ENCODE measurements at places on chromosomes 1 and 21.
A peak's percentile ranks its signal among the peaks of the same experiment; 100 is the strongest.

DNA sequence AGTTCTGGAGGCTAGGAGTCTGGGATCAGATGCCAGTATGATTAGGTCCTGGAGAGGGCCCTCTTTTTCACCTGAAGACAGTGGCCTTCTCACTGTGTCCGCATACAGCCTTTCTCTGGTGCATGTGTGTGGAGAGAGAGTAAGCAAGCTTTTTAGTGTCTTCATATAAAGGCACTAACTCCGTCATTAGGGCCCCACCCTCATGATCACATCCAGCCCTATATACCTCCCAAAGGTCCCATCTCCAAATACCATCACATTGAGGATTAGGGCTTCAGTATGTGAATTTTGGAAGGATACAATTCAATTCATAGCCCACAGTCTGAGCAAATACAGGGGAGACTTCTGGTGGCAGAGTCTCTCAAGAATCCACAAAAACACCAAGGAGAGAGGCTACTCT is 176.6 kb downstream of the BACH1 start:
- DNase-seq, result no peak

GRCh38 chr1:197284325-197284724 is 16.3 kb downstream of the CRB1 start:
- DNase-seq, result no peak

DNA sequence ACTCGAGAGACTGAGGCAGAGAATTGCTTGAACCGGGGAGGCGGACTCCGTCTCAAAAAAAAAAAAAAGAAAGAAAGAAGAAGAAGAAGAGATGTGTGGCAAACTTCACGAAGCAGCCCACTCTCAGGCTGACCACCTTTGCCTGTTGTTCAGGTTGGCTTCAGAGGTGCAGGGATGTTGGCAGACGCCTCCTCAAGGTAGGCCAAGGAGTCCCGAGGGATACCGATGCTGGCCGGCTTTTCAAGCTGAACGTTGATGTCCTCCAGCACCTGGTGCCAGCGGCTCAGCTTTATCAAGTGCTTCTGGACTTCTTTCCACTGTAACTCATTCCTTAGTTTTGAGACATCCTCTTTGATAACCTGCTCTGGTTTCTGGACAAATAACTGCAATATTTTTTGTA is 243.8 kb upstream of the ADGRL2 start:
- no peak for DNase-seq

DNA sequence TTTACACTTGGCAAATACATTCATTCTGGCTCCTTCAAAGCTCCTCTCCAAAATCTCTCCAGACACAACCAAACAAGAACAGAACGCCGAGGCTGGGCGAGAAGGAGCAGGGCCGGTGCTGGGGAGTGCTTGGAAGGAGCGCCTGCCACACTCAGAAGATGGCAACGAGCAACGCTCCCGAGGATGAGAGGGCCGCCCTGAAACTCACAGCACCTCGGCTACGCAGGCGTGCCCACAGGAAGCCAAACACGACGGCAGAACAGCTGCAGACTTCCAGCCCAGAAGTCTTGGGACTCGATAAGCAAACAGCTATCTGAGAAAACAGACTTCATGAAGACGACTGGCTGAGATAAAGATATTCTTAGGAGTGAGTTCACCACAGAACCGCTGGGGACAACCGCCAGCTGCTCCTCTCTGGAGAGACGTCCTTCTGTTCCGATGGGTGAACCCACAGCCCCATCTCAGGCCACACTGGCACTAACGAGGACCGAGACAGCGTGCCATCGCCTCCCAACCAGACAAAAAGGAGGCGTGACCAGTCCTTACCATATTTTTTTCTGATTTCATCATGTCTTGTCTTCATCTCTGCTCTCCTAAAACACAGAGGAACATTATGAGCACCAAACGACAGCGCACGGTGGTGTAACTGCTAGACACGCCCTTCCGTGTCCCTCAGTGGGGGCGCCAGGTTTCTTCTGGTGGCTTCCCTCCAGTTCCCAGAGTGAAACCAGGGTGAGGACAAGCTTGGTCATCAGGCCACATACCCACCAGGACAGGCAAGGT is 18.6 kb downstream of the PTTG1IP start:
- DNase-seq, result no peak

DNA sequence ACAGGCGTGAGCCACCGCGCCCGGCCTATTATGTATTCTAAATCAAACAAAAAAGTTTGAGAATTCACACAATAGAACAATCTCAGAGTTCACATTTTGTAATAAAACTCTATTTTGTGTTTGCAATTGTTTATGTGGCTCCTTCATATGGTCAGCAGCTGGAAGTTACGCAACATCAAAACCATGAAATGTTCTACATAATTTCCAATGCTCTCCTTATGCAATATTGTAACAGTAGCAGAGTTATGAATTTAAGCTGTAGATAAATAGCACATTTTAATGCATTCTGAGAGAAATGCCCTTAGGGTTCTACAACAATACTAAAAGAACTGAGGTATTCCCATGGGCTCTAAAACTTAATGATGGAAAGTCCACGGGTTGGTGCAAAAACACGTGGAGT is 62.3 kb upstream of the COL11A1 start:
- no peak for DNase-seq

DNA sequence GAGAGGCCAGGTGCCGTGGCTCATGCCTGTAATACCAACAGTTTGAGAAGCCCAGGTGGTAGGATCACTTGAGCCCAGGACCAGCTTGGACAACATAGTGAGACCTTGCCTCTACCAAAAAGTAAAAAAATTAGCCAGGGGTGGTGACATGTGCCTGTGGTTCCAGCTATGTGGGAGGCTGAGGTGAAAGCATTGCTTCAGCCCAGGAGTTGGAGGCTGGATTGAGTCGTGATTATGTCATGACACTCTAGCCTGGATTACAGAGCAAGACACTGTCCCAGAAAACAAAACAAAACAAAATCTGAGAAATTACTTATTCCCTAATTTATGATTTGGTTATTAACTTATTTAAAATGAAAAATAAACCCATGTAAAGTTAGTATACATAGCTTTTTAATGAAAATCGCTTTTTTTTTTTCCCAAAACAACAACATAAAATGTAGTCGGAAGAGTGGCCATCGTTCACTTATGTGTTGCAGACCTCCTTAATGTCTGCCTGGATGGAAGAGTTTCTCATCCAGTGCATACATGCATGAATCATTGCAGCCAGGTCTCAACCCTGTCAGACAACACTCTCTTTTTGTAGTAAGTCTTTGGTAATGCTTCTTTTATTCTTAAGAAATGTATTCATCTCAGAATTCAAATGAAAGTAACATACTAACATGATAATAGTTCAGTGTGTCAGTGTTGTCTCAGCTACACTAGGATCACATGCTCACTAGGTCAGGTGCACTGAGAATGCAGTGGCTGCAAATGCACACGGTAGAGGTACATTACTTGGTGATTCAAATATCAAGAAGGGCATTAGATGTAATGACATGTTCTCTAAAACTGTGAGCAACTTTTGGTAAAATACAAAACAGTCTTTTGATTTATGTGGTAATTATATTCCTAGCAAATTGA is 28.0 kb downstream of the ITSN1 start:
- no peak for DNase-seq

DNA sequence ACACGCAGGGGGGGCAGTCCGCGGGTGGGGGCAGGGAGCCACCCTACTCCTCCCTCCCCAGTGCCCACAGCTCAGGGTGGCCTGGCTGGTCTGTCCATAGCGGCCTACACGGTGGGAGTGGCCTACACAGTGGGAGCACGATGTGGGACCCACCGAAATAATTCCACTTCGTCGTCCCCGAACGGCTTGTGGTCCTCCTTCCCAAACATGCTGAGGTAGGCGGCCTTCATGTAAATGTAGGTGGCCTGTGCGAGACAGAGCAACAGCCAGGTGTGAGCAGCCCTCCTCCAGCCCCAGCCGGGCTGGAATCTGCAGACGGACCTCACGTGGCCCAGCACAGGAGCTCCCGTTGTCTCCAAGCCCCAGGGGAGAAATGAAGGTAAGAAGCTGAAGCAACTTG is 34.4 kb downstream of the TTC39A start:
- no peak for DNase-seq

DNA sequence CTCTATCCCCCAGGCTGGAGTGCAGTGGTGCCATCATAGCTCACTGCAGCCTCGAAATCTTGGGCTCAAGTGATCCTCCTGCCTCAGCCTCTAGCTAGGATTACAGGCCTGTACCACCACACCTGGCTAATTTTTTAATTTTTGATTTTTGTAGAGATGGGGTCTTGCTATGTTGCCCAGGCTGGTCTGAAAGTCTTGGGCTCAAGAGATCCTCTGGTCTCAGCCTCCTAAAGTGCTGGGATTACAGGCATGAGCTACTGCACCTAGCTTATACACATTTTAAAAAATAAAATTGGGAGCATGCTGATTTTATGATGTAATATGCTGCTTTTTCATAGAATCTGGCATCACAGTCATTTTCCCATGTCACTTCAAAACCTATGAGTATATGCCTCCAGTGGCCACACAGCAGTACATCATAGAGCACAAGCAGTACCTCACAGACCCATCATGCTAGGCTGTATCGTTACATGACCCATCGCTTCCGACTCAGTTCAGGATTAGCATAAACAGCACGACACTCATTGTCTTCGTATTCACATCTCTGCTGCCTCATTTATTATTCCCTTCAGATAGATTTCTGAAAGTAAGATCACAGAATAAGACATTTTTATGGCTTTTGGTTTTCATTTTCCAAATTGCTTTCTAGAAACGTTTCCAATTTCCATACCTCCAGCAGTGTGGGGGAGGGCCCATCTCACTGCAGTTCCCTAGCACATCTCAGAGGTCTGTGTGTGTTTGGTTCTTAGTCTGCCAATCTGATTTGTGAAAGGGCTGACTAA is 35.9 kb upstream of the CCSAP start:
- no peak for DNase-seq

DNA sequence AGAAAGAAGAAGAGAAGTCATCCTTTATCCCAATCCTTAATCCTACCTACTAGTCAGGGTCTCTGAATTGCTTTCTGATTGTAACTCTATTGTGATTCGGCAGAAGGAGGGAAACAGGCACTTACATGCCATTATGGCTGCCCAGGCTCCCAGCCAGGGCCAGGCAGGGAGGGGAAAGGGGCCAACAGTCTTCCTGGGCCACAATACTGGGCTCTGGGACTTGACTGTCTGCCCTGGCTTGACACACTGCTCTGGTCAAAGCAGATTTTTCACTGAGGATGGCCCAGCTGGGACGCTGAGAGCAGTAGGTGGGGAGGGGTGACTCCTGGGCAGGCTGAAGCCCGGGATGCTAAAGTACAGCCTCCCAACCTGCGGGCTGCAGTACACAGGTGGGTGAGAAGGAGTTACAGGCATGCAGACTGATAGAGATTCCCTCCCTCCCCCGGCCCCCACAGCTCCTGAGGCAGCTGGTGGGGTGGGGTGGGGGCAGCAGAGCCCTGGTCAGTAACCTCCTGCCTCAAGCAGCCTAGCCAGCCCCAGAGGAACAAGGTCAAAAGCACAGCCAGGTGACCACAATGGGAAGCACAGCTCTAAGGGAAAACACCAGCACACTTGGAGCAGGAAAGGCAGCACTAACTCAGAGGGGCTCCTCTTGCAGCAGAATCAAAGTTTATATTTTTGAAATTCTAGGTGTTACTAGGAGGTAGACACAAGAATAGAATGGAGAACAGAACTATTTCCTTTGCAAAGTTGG is 25.3 kb downstream of the KCND3 start:
- DNase-seq, result no peak

DNA sequence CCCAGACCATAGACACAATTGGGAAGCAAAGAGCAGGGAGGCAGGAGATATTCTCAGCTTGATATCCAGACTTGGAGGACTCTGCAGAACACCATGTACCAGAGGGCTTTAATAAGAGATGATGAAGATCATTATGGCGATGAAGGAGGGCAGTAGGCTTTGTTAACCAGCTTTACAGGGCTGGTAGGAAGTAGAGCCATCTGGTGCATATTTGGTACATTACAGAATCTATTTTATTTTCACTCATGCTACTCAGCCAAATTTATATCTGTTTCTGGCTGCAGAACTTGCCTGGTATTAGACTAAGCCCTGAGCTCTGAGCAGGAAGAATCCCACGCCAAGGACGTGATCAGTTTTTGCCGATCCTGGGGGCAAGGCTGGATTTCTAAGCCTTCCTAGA is 61.8 kb upstream of the SYT6 start:
- DNase-seq, result no peak

DNA sequence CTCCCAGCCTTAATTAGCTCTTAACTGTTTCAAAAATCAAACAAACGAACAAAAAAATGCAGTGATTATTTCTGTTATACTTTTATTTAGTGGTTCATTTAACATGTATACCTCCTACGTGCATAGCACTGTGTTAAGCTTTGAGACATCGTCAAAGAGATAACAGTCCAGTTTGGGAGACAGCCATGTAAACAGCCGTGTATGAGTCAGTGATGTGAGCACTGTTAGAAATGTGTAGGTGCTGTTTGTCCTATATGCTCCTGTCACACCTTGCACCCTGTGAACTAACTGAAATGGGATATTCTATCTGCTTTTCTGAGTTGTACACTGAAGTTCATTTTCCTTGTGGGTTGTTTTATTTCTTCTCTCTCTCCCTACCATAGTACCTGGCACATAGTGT is 109.7 kb upstream of the CACYBP start:
- DNase-seq, result no peak

DNA sequence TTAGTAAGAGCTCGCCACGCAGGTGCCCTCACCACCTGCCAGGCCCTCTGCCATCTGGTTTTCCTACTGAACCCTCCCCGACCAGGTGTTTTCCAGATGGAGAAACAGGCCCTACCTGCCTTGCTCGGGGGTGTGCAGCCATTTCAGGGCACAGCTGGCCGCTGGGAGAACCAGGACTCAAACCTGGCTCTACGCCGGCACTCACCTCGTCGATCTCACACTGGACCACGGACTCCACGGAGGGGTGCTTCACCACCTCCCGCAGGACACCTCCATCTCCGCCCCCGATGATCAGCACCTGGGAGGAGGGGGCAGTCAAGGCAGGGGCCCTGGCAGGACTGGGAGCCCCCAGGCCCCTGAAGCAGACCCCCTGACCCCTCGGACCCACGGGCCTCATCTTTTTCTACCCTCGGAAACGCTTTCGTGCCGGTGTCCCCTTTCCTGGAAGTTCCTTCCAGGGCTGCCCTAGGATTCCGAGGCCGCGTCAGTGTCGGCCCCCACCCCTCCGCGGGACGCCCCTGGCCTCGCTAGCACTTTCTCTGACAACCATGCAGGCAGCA is 1.1 kb downstream of the SRM start:
- no peak for DNase-seq

- peak; percentile 95 for DNase-seq
Measured at GRCh38 chr1:50027794-50028193, 4.0 kb upstream of the AGBL4 start.
